HCEC 1CT (cell line): ENCODE measurements at places on chromosomes 1 and 21.

- no peak for DNase-seq
Observed at GRCh38 chr1:162168261-162168660, 98.8 kb downstream of the NOS1AP start.

DNA sequence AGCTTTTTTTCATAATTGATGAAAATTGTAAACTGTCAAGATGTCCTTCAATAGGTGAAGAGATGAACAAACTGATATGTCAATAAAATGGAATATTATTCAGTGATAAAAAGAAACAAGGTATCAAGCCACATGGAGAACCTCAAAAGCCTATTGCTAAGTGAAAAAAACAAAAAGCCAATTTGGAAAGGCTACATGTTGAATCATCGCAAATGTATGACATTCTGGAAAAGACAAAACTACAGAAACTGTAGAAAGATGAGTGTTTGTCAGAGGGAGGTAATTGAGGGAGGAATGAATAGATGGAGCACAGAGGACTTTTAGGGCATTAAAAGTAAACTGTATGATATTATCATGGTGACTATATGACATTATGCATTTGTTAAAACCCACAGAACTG is 34.5 kb upstream of the USP25 start:
- no peak for DNase-seq

GRCh38 chr1:200925831-200926230 is 31.1 kb downstream of the INAVA start:
- no peak for DNase-seq

DNA sequence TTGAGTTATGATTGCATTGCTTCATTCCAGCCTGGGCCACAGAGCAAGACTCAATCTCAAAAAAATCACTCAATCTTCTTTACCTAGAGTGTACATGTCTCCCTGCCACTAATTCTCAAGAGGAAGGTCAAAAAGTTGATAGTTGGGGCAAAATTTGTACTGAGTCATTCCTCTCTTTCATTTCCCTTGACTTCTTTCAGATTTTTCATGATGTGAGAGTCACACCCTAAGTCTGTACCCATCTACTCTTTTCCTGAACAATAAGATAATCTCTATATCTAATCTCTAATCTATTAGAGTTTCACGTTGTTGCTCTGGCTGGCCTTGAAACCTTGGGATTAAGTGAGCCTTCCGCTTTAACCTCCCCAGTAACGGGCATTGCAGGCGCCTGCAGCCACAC is 1.1 kb upstream of the BRDT start:
- no peak for DNase-seq
